ENCODE measurements at places on chromosomes 7 and 10.

GRCh38 chr7:46257761-46258448, 336.8 kb upstream of the IGFBP3 start:
- DNase-seq: peak; percentile 54

DNA sequence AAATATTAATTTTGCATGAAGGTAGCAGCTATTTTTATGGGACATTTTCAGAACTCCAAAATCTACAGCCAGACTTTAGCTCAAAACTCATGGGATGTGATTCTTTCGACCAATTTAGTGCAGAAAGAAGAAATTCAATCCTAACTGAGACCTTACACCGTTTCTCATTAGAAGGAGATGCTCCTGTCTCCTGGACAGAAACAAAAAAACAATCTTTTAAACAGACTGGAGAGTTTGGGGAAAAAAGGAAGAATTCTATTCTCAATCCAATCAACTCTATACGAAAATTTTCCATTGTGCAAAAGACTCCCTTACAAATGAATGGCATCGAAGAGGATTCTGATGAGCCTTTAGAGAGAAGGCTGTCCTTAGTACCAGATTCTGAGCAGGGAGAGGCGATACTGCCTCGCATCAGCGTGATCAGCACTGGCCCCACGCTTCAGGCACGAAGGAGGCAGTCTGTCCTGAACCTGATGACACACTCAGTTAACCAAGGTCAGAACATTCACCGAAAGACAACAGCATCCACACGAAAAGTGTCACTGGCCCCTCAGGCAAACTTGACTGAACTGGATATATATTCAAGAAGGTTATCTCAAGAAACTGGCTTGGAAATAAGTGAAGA, 112.3 kb downstream of the CFTR start:
- no peak for DNase-seq

GRCh38 chr10:31507427-31507826, 188.4 kb downstream of the ZEB1 start:
- no peak for DNase-seq

GRCh38 chr7:27661811-27662489, 733 bp downstream of the HIBADH start:
- no peak for DNase-seq

GRCh38 chr10:3090914-3091787, 23.8 kb downstream of the PFKP start:
- DNase-seq: no peak

GRCh38 chr10:128150561-128150960, 24.3 kb upstream of the MKI67 start:
- no peak for DNase-seq

DNA sequence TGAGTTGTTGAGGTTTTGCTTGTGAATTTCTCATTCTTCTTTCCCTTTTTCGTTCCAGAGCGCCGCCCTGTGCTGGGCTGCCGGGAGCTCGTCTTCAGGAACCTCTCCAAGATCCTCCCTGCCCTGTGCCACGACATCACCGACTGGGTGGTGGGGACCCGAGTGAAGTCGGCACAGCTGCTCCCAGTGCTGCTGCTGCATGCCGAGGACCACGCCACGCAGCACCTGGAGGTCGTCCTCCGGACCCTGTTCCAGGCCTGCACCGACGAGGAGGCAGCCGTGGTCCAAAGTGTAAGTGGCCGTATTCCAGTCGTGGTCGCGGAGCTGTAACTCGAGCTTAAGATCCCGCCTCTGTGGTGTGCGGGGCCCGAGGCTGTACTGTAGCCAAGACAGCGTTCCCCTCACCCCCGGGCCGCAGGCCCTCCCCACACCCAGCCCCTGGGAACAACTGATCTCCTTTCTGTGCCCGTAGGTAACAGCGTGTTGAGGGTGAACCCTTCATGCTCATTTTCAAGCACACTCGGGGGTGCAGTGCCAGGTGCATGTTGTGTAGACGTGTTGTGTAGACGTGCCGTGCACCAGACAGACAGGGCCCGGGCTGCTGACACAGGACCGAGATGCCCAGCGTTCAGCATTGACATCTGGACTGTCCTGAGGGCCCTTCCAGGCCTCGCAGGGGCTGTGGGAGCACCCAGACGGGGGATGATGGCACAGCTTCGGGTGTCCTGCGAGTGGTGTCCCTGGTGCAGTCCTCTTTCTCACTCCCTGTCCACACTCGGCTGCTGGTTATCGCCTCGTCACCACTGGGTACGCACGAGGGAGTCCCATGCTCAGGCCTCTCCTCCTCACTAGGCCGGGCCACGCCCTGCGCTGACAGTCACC, 27.7 kb upstream of the PRKAR1B start:
- DNase-seq: no peak

GRCh38 chr7:129851174-129851573, 101.6 kb downstream of the UBE2H start:
- DNase-seq: no peak

DNA sequence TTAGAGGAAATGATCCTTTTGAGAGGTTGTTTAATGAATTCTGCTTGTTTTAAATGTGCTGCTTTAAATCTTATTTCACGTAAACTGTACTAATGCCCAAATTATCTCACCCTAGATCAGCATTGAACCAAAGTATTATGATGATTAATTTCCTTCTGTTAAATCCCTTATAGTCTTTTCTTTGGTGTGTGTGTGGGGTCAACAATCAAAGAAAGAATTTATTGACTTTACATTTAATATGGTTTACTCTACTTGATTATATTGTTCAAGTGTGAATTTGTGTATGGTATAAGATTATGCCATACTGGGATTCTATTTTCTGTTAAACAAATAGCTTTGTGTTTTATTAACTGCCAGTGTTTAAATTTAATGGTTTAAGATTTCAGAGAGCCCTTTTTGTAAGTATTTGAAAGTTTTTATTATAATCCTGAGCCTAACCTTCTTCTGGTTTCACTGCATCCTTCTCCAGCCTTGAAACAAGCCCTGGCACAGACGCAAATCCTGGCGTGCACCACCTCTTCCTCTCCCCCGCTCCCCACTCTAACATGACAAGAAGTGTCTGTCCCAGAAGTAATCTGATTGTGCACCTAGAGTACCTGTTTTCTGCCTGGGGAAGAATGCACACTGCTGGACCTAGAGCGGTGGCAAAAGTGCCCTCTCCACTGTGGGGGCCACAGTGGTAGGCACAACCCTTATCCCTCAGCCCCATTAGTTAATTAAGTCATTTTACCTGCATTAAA, 70.6 kb downstream of the KAT6B start:
- DNase-seq: no peak
